ENCODE measurements at places on chromosomes 11 and 22.

GRCh38 chr11:33869481-33870422 lies 22.1 kb downstream of the LMO2 start:
- DNase-seq: no peak

DNA sequence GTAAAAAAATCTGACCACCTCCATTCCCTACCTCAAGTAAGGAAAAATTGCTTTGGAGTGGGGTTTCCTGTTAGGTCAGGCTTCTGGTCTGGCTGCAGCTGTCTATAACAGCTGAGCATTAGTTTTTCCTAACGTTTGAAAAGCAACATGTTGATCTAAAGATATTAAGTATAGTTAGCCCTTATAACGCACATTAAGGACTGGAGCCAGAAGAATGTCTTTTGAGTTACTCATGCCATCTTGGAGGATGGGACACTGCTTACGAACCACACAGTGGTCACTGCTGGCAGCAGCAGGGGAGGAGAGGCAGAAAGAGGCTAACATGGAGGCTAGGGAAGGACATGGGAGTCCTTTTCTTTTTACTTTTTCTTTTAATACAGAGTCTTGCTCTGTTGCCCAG lies 44.1 kb upstream of the GDPD4 start:
- no peak for DNase-seq

- no peak for DNase-seq
Measured at GRCh38 chr11:74780248-74781005, 31.8 kb downstream of the RNF169 start.

DNA sequence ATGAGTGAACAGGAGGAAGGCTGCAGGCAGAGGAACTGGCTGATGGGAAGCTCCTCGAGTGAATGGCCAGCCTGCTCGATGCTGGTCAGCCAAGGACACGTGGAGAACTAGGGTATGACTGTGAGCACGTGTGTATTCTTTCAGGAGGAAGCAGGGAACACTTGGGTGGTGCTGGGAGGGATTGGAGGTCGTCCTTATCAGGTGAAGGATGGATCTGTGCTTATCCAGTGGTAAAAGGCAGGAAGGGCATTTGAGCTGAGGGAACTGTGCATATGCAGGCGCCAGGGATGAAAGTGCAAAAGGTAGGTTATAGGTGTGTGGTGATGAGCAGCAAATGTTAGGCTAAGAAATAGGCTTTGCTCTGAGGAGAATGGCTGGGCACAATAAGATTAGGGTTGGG lies 9.7 kb upstream of the SLCO2B1 start:
- no peak for DNase-seq

GRCh38 chr11:27353593-27354358 lies 9.2 kb downstream of the CCDC34 start:
- no peak for DNase-seq

GRCh38 chr11:122273476-122274191 lies 157.6 kb upstream of the BLID start:
- DNase-seq: no peak

- DNase-seq: no peak
Measured at GRCh38 chr11:12860827-12861226, 148.3 kb upstream of the RASSF10 start.
